ENCODE measurements at places on chromosomes 5 and 9.
A peak's percentile ranks its signal among the peaks of the same experiment; 100 is the strongest.

- H3K4me3 ChIP-seq, result no peak overlapping the region
- DNase-seq, result peak; percentile 35
- peaks cover 3% of the 10 kb centered on the region for H3K36me3 ChIP-seq
- no peak overlapping the region for H3K27ac ChIP-seq
- H3K27me3 ChIP-seq, result no peaks in the 10 kb centered on the region
These were observed 55.5 kb upstream of the IFNK start for GRCh38 chr9:27468462-27469110.

- no peak overlapping the region for H3K27ac ChIP-seq
- H3K4me1 ChIP-seq, result no peaks in the 10 kb centered on the region
- no peak overlapping the region for H3K4me3 ChIP-seq
- H3K27me3 ChIP-seq, result no peaks in the 10 kb centered on the region
These were observed 29.8 kb downstream of the PRUNE2 start for GRCh38 chr9:76876098-76876497.

GRCh38 chr5:73280821-73281746 lies 108.1 kb downstream of the TMEM174 start:
- no peak for DNase-seq
- no peaks in the 10 kb centered on the region for H3K4me1 ChIP-seq
- H3K27ac ChIP-seq, result no peak overlapping the region
- no peak overlapping the region for H3K4me3 ChIP-seq
- H3K27me3 ChIP-seq, result peaks cover 8% of the 10 kb centered on the region
- H3K36me3 ChIP-seq, result no peaks in the 10 kb centered on the region

GRCh38 chr9:130672466-130672865 lies 8.1 kb downstream of the PRDM12 start:
- no peak overlapping the region for H3K4me3 ChIP-seq
- no peak overlapping the region for H3K27ac ChIP-seq
- DNase-seq, result no peak
- H3K27me3 ChIP-seq, result peaks cover 13% of the 10 kb centered on the region
- no peaks in the 10 kb centered on the region for H3K4me1 ChIP-seq

DNA sequence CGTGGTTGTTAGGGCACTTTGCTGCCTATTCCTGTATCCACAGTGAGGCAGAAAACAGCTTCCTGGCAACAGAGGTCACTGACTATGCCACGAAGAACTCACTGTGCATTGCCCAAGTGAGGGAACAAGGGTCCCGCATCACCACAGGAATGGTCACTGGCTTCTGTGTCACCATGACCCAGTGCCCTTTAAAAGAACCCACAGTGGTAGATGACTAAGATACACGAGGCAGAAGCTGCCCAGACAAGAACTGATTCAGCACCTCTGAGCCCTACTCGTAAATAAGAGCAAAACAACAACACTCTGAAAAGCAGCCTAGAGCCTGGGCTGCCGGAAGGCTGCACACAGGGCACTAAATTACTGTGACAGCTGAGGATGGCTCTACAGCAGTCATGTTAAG lies 236.6 kb upstream of the RASEF start:
- no peaks in the 10 kb centered on the region for H3K4me1 ChIP-seq
- H3K4me3 ChIP-seq, result no peak overlapping the region

DNA sequence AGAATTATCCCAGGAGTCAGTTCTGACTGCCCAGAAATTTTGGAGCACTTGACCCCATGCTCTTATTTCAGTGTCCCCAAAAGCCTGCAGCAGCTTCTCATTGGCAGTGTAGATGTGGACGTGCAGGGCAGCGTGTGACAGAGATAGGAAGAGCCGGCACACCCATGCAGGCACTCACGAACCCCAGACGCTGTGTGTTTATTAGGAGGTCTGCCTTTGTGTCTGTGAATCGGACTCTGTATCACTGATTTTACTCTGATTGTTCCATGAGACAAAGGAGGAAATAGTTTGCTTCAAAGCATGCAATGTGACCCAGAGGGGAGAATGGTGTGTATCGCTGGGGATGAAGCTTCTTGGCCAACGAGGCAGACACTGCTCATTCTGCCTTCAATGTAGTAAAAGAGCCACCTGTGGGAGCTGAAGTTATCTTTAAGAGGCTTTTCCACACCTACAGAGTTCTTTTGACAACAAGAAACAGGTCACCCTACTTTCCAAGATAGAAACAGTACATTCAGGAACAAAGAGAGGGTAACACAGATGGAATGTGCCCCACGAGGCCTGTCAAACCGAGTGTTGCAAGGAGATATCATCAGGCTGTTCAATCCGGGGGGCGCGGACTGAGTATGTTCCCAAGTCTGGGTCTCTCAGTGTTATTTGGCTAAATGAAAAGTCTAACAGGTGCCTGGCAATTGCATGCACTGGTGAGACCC lies 224.0 kb downstream of the NTRK2 start:
- no peak for DNase-seq
- H3K27ac ChIP-seq, result no peak overlapping the region
- no peaks in the 10 kb centered on the region for H3K36me3 ChIP-seq

Measured in B cell (primary cell).